Activated gamma-delta T cell (primary cell): ENCODE measurements at places on chromosomes 12 and 14.
A peak's percentile ranks its signal among the peaks of the same experiment; 100 is the strongest.

DNA sequence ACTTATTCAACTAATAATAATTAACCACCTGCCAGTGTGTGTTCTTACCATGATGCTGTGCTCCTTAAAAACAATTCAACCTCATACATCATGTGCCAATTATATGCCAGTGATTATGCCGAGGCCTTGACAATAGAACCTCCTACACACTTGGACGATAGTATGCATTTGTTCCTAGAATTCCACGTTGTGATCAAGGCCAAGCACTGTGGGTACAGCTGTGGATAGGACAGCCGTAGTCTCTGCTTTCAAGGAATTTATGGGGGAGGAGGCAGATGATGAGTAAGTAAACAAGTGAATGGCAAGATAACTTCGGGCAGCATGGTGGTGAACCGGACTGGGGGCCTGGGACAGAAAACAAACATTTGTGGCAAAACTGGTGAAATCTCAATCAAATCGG is 18.0 kb upstream of the MYO1H start:
- DNase-seq, result no peak

GRCh38 chr14:105290621-105291346 is 10.0 kb downstream of the BRF1 start:
- peak; percentile 40 for DNase-seq

GRCh38 chr12:9741726-9742125 is 8.8 kb upstream of the CLECL1 start:
- DNase-seq, result no peak

GRCh38 chr14:103692871-103693270 is 22.4 kb downstream of the XRCC3 start:
- DNase-seq, result no peak

DNA sequence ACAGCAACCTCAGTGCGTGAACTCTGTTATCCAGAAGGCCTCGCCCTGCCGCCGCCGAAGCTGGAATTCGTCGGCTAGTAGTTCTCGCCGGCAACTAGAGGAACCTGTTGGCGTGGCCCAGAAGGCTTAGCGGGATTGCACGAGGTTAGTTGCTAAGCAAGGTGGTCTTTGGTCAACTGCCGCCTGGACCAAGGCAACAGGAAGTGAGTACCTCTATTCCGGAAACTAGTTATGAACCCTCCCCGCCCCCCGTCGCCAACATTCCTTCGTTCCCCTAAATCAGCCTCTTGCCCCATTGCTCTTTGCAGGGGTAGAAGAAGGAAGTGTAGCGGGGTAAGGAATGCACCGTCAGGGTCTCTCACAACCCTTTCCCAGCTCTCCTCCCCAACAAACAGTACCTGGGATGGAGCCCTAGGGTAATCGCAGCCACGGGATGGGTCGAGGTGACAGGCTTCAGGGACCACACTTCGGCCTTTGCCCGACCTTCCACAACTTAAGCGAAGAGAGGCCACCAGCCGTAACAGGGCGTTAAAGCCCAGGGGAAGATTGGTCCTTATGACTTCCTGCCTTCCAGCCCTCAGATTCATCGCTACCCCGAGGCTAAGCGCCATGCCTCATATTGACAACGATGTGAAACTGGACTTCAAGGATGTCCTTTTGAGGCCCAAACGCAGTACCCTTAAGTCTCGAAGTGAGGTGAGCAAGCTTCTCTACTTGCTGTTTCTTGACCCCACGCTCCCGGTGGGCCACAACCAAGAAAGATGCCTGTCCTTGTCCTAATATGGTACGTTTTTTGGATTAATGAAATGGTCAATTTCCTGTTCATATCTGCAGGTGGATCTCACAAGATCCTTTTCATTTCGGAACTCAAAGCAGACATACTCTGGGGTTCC is at the start of gene GMPR2:
TSS of gene GMPR2 (plus strand) at position 285 of the 893 bp plus-strand sequence. CDS start at position 610, 325 bp downstream.
- DNase-seq, result no peak

DNA sequence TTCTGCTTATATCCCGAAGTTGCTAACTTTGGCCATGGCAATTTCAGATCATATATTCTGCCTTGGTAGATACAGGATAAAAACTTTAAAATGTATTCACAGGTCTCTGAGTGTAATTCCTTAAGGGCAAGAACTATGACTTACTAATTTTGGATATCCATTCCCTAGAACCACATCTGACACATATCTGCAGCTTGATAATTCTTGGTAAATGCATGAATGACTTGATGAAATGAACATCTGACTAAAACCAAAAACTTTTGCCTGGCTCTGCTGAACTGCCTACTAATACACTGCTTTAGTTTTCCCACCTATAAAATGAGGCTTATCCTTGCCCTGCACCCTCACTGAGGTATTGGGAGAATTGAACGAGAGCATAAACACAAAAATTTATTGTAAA is 32.2 kb downstream of the SLC25A21 start:
- no peak for DNase-seq

- no peak for DNase-seq
Observed at GRCh38 chr12:123726244-123726643, 14.1 kb downstream of the ATP6V0A2 start.

DNA sequence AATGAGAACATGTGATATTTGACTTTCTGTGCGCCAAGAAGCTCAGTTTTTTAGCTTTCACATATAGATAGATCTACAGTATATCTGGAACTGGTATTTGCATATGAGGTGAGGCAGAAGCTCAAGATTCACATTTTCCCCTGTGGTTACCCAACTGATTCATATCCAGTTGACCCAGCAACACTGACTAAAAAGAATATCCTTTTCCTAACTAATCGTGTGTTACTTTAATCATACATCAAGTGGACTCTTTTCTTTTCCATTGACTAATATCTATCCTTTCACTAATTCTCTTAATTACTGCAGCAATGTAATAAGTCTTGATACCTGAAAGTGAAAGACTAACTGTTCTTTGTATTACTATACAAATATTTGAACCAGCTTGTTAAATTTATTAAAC is 236.1 kb downstream of the AEBP2 start:
- no peak for DNase-seq

DNA sequence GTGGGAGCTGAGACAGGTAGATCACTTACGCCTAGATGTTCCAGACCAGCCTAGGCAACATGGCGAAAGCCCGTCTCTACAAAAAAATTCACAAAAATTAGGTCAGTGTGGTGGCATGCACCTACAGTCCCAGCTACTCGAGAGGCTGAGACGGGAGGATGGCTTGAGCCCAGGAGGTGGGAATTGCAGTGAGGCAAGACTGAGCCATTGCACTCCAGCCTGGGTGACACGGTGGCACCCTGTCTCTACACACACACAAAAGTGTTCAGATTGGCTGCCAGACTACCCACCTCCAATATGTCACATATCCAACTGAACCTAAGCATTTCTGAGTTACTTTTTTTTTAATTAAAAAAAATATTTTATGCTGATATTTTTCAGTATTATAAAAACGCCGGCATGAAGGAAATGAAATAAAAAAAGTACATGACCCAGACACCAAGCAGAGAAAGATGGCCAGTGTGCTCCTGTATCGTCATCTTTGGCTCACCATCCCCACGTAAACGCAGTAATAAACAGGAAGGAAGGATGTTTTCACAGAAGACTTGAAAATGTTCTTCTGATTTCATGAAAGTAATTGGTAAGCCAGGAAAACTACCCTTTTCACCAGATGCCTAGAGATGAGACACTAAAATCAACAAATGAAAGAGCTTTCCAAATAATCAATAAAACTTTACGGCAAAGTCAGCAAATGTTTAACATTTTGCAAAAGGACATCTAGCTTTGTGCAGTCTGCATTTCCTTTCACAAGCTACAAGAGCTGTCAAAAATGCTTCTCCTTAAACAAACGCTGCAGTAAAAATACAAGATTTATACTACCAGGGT is 26.4 kb downstream of the CDC42BPB start:
- no peak for DNase-seq

DNA sequence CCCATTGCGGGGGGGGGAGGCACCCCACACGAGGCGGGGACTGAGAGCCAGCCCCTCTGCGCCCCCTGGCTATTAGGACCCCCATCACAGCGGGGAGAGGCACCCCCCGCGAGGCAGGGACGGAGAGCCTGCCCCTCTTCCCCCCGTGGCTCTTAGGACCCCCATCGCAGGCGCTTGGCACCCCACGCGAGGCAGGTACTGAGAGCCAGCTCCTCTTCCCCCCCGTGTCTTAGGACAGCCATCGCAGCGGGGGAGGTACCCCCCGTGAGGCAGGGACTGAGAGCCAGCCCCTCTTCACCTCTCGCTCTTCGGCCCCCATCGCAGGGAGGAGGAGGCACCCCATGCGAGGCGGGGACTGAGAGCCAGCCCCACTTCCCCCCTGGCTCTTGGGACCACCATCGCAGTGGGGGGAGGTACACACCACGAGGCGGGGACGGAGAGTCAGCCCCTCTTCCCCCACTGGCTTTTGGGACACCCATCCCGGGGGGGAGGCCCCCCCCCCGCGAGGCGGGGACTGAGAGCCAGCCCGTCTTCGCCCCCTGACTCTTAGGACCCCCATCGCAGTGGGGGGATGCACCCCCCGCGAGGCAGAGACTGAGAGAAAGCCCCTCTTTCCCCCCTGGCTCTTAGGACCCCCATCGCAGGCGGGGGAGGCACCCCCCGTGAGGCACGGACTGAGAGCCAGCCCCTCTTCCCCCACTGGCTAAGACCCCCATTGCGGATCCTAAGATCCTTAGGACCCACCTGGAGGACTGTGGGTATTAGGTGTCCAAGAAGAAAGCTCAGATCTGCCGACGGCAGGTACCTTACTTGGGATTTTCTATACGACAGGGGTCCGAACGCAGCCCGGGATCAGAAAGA is 198.6 kb upstream of the PZP start:
- DNase-seq, result no peak

DNA sequence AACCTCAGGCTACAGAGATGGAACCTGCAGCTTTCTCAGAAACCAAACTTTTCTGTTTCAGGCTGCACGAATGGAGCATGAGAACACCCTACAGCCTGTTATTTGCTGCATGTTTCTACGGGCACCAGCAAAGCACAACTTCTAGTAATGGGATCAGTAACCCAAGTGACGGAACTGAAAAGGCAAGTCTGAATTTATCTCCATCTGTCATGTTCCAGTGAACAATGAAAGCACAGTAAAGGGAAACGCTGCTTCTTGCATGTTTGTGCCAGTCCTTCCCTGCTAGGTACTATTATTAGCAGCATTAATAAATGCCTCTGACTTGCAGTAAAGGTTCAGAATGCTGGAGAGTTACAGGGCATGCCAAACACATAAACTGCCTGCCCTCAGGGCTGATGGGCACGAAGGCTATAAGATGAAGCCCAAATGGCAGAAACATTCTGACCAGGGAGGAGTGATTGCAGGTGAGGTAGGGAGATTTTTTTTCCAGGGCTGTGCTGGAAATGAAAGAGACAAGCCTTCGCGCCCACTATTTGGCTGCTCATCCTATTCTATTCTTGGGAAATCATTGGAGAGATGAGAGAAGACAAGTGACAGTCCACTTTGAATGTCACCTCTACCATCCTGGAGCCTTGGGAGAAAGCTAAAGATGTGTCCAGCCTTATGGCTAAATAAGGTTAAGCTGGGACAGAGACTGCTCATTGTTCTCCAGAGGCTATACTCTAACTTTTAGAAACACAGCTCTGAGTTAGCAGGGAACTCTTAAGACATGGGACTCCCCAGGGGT is 100.4 kb upstream of the PLXNC1 start:
- DNase-seq, result no peak

DNA sequence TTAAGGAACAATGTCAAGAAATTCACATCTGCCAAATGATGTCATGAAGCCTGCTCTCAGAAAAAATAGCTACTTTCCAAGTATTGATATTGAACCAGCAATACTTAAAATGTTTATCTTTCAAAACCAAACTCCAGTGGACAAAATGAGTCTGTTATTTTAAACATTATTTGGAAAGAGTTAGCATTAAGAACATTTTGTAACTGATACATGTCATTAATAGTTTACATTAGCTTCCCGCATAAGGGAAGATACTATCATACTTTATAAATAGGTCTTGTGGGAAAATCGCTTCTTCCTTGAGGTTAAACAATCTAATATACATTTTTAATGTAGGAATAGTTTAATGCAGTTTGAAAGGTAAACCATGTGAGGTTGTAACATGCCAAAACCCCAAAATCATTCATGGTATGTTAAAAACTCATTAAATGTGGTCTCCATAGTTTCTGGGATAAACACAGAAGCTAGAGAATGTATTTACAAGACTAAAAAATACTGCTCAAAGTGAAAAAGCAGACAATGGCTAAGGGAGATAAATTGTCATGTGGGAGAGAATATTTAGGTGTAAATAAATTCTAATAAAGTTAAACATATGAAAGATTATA is 73.4 kb upstream of the ATP2B1 start:
- DNase-seq, result no peak

DNA sequence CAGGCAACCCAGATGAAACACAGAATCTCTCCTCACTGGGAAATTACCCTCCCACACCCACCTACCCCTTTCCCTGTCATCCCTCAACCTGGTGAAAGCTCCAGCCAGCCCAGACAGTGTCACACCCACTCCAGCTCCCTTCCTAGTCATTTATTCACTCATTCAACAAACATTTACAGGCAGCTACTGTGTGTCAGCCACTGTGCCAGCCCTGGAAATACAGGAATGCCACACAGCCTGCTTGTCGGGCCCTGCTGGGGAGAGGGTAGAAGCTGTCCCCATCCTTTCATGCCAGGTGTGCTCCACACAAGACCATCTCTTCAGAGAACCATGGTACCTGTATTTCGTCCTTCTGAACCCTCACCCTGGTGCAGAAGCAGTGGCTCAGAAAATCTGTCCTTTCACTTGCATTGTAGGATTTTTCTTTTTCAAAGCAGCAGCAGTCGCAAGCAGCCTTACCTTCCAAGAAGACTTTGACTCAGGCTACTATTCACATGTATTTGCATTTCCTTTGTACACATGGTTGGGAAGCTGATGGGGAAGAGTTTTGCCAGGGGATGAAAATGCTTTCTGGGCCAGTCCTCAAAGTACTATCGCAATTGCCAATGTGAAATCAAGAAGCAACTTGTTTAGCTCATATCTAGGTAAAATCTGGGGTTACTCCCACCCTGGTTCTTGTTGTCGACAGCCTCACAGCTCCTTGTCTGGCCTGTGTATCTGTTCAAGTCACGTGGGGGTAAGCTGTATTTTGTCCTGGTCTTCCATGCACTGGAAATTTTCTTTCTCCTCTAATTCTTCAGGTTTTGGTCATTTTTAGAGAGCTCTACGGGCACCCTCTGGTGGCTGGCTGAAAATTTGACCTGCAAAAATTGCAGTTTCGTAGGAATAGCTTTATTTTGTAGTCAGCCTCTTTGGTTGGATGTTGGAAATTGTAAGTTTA is 147.4 kb upstream of the EGLN3 start:
- no peak for DNase-seq

- DNase-seq, result no peak
Observed at GRCh38 chr14:81303258-81303935, 82.6 kb upstream of the GTF2A1 start.

- DNase-seq, result peak; percentile 64
Observed at GRCh38 chr12:49347311-49348193, 864 bp downstream of the DNAJC22 start.

DNA sequence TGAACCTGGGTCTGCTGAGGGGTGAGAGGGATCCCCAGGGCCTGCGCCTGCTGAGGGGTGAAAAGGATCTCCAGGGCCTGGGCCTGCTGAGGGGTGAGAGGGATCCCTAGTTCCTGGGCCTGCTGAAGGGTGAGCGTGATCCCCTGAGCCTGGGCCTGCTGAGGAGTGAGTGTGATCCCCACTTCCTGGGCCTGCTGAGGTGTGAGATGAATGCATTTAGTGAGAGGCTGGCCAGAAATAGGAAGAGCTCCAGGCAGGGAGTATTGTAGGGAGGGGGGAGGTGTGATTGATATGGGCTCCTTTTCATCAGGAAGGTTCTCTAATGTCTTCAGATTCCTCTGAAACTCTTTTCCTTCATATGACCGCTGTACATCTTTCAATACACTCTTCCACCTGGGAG is 43.0 kb downstream of the FAM186A start:
- DNase-seq, result no peak
